ENCODE measurements at places on chromosomes 1 and 21.

DNA sequence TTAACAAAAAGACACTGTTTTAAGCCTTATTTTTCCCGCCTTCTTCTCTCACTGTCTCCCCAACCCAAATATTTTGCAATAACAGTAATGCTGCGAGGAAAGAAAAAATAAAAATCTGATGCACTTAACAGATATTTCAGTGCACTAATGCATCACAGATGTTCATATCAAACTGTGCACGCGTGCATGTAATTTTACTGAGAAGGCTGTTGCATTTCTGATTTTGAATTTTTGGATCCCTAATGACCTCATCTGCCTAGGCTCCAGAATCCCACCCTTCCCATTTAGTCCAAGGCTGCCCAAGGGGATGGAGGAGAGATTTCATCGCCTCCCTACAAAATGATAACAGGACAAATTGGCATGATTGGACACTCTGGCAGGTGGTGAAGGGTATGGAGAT lies 5.5 kb downstream of the TRABD2B start:
- DNase-seq: no peak

DNA sequence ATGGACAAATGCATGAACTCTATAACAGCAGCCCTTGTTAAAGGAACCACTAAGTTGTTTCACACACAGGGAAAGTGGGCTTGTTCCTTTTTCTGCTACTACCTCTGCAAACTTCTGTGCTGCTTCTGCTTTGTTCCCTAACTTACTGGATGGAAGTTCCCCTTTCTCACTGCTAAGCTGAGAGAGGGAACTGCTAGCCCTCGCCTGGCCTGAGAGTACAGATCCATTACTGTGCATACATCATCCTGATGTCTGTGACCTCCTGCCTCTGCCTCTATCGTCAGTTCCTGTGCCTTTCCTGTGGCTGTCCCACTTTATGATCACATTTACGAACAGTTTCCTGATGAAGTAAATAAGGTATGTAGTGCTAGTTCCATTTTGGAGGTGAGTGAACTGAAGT lies 3.5 kb downstream of the GNAT2 start:
- DNase-seq: no peak

DNA sequence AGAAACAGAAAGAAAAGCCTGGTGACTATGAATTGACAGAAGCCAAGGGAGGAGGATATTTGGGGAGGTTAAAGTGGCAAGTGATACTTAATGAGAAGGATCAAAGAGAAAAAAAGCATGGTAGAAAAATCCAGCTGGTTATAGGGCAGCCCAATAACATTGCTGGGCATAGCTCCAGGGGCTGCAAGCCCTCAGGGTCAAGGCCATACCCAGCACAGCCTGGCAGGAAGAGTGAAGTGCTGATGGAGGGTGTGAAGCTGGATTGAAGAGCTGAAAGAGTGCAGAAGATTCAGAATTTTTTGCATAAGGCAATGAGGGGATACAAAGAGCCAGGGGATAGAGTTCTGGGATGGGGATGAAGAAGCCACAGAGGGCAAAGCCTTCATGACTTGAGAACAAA lies 8.0 kb upstream of the HSD11B1 start:
- DNase-seq: no peak

- no peak for DNase-seq
Observed at GRCh38 chr1:210935905-210936304, 198.0 kb downstream of the KCNH1 start.

- no peak for DNase-seq
Observed at GRCh38 chr1:175978926-175979325, 228.2 kb downstream of the COP1 start.

- DNase-seq: no peak
Observed at GRCh38 chr21:29684106-29684505, 255.7 kb downstream of the GRIK1 start.

- DNase-seq: no peak
Observed at GRCh38 chr1:46408356-46409062, 14.4 kb downstream of the FAAH start.

GRCh38 chr1:41233708-41234107 lies 8.4 kb downstream of the SCMH1 start:
- DNase-seq: no peak

DNA sequence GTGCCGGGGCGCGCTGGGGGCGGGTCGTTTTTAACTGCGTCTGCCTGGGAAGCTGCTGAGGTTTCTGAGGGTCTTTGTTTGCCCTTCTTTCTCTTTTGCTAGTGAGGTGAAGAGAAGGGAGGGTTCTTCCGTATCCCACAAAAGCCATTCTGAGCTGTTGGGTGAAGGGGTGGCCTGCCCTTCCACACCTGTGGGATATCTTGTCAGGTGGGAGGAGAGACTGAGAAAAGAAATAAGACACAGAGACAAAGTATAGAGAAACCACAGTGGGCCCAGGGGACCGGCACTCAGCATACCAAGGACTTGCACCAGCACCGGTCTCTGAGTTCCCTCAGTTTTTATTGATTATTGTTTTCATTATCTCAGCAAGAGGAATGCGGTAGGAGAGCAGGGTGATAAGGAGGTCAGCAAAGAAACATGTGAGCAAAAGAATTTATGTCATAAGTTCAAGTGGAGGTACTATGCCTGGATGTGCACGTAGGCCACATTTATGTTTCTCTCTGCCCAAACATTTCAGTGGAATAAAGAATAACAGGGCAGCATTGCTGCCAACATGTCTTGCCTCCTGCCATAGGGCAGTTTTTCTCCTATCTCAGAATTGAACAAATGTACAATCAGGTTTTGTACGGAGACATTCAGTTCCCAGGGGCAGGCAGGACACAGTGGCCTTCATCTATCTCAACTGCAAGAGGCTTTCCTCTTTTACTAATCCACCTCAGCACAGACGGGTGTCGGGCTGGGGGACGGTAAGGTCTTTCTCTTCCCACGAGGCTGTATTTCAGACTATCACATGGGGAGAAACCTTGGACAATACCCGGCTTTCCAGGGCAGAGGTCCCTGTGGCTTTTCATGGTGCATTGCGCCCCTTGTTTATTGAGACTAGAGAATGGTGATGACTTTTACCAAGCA lies 972 bp downstream of the PGBD2 start:
- no peak for DNase-seq

- DNase-seq: no peak
Observed at GRCh38 chr1:3024588-3024987, 3.3 kb downstream of the ACTRT2 start.

- no peak for DNase-seq
Observed at GRCh38 chr1:1603671-1604373, 3.9 kb upstream of the FNDC10 start.

All from cerebellar nuclear complex (tissue), 1 donor.